ENCODE measurements at places on chromosomes 5 and 9.

- no peak for DNase-seq
Measured at GRCh38 chr5:155147222-155147621, 133.7 kb downstream of the KIF4B start.

DNA sequence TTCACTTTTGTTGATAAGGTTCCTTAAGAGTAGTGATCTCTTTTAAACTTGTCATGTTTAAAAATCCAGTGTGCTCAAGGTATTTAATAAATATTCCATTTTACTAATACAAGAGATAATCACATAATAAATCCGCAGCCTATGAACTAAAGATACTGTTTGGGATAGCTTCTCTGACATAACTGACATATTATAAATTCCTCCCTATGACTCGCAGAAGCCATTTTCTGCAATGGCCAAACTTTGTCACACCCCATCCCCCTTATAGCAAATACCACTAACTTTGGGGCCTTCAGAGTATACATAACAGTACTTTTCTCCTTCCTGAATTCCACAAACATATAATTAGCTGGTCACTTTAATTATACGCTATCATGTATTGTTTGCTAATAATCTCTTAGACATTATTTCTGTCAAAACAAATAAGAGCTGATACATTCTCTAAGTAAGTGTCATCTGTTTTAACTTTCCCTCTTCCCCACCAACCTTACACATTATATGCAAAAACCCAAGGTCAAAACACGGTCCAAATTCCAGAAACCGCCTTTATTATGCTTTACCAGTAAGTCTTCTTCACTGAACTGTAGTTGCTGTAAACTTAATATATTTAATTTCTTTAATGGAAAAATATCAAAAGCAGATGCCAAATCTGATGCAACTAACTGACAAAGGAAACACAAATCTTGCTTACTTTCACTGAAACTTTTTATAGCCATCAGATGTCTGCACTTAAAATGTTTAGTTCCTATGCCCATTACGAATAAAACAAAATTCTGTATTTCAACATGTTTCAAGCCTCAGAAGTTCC is 971 bp downstream of the TMEM267 start:
- DNase-seq = peak; percentile 12

- DNase-seq = no peak
Measured at GRCh38 chr9:108967916-108968315, 33.7 kb downstream of the ABITRAM start.

- DNase-seq = no peak
Measured at GRCh38 chr9:137880160-137880975, 2.8 kb downstream of the CACNA1B start.

- DNase-seq = no peak
Measured at GRCh38 chr5:91417219-91417618, 34.1 kb upstream of the ARRDC3 start.

DNA sequence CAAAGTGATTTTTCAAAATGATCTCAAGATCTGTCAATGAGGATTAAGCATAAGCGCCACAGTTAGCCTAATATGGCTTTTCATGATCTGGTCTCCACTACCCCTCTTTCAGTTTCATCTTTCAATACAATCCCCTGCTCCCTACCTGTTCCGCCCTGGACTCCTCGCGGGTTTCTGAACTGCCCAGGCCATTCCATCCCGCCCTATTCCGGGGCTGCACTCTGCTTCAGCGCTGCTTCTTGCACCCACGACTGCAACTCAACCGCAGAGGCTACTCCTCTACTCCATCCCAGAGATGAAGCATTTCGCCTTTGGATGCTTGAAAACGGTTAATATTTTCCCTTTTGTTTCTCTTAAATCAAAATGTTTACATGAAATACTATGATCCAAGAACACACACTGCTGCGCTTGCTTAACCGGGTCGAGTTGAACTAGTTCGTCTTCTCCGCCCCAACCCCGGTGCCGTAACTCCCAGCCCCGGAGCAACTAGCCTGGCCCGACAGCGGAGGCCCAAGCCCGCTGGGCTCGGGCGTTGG is 716 bp upstream of the OTULIN start:
- DNase-seq = peak; percentile 12

GRCh38 chr9:98686961-98687855 is 21.5 kb downstream of the GABBR2 start:
- no peak for DNase-seq

DNA sequence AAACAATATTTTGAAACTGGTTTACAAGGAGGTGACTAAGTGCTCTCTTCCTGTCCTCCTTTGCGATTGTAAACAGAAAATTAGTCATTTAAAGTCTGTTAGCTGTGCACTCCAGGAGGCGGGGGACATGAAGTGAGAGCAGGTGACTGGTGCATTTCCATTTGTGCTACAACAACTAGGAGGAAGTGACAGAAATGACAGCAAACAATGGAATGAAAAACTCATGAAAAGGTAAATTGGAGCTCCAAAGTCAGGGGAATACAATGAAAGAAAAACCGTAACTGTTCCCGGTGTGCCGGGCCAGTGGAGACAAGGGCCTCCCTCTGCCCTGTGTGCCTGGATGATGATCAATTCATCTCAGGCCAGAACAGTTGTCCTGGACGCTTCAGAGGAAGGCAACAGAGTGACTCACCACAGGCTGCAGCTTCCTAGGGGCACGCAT is 439.9 kb downstream of the GADD45G start:
- DNase-seq = peak; percentile 29

DNA sequence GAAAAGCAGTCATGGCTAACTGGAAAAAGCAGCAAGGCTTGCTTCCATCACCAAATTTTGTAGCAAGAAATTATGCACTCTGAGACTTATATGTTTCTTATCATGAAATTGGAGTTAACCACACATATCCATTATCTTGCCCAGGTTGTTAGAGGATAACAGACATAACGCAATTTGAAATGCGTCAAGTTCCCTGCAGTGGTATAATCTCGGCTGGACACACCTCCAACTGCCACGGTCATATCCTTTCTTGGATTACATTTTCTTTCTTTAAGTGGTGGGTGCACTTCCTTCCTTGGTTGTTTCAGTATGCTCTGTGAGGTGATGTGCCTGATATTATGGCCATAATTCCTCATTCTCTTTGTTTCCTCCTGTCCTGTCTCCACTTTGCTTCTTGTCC is 695.0 kb upstream of the DMAC1 start:
- no peak for DNase-seq

GRCh38 chr5:100860407-100860806 is 42.7 kb downstream of the ST8SIA4 start:
- peak; percentile 22 for DNase-seq

- DNase-seq = no peak
Measured at GRCh38 chr5:2132497-2132847, 249.7 kb upstream of the IRX4 start.

DNA sequence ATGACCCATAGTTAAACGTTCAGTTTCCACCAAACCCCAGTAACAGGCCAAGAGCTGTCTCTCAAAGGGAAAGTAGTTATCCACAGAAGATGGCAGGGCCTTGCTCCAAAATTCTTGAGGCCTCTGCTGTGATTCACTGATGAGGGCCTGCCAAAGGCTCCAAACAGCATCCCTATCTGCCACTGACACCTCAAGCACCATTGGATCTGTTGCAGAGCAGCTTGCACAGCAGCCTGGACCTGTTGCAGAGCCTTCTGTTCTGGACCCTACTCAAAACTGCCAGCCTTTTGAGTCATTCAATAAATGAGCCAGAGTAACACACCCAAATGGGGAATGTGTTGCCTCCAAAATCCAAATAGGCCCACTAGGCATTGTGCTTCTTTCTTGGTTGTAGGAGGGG is 741.5 kb upstream of the RGMB start:
- no peak for DNase-seq

DNA sequence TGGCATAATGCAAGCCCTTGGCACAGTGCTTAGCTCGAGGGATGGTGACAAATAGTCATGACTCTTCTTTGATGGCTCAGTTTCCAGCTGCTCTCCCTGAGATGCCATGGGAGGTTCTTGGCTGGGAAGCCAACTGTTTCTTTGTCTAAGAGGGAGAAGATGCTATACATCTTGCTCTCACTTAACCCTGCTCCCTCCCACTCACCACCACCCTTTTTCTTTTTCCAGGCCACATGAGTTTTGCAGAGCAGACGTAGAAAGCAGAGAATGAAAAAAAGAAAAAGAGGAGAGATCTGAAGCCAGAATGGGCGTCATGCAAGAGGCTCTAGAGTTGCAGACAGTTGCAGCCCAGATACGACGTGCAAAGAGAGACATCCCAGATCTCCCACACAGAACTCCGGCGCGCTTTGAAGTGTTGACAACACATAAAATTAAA is 160.5 kb downstream of the FGF18 start:
- DNase-seq = no peak

DNA sequence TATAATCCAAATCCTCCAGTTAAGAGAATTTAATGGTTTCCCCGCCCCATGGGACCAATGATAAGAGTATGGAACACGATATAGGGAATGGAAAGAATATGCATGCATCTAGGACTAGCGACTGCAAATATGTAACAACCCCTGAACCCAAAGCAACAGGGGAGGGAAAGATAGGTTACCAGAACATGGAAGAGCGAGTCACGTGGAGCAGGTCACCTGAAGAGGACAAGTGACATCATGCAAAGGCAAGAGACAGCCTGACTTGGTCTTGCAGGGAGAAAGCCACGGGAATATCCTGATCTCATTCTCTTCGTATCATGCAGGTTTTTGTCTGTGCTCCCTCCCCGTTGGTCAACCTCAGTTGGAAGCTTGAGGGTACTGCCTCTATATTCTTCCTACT is 4.7 kb upstream of the UHRF2 start:
- DNase-seq = no peak

DNA sequence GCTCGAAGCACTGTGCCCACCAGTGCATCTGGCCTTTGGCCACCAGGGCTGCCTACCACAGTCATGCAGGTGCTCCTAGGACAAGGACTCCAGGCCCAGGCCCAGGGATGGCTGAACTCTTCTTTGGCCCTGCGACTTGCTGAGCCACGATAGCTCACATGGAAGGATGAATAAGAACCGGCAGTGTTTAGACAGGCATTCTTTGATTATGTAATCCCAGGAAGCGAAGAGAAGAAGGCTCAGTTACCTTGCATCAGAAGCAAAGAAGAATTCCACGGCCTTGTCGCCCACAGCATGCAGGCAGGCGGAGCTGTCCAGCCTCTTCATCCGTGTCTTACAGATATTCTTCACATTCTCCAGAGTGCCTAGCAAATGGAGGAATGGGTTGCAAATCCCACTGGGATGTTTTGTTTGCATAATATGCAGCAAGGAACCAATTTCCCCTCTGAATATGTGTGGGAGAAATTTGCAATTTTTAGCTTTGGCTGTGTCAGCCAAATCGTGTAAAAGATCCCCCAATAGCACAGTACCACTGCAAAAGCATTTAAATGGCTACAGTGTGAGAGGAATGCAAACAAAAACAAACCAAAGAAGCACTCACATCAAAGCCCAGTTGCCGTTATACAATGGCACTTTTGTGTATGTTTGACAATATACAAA is 29.1 kb downstream of the GFPT2 start:
- no peak for DNase-seq

DNA sequence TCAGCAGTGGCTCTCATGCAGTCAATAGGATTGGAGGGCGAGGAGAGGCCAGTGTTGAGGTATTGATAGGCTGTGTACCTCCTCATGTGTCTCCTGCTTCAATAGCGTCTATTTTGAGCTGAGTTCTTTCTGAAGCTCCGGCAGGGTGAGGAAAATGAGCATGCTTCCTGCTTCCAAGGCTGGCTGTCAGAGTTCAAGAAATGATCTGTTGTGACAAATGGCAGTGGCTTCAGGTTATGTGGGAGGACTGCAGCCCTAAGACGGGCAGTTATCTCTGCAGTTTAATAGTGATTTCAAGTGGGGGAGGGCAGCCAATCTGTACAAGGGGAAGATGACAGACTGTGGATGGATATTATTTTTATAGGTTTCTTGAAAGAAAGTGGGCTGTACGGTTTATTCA is 54.0 kb upstream of the CXCL14 start:
- no peak for DNase-seq

Data from activated T-cell treated with anti-CD3 and anti-CD28 coated beads, Interleukin-2, amount 50 U/mL, for 72 hours (primary cell).